ENCODE measurements at places on chromosomes 16 and 17. TPM values are rescaled to one million over a fixed set of nuclear protein-coding genes. Genes with fewer than 3 reads are reported as not detected.

ADAM11 gene
- 0.03 TPM for polyA plus RNA-seq

PHF12 gene
- 17.8 TPM for polyA plus RNA-seq

HAS3 gene
- polyA plus RNA-seq, result 58.0 TPM

KRT222 gene
- polyA plus RNA-seq, result 0.24 TPM

GRCh38 chr16:74480150-74481029 lies 59.1 kb upstream of the CLEC18B start:
- peak overlapping the region; percentile 5 for H3K27ac ChIP-seq
- peak; percentile 72 for DNase-seq
- no peak overlapping the region for H3K4me3 ChIP-seq
